ENCODE measurements at places on chromosomes 3 and 15.

GRCh38 chr3:195859846-195860411 lies 48.2 kb upstream of the MUC4 start:
- DNase-seq, result no peak

DNA sequence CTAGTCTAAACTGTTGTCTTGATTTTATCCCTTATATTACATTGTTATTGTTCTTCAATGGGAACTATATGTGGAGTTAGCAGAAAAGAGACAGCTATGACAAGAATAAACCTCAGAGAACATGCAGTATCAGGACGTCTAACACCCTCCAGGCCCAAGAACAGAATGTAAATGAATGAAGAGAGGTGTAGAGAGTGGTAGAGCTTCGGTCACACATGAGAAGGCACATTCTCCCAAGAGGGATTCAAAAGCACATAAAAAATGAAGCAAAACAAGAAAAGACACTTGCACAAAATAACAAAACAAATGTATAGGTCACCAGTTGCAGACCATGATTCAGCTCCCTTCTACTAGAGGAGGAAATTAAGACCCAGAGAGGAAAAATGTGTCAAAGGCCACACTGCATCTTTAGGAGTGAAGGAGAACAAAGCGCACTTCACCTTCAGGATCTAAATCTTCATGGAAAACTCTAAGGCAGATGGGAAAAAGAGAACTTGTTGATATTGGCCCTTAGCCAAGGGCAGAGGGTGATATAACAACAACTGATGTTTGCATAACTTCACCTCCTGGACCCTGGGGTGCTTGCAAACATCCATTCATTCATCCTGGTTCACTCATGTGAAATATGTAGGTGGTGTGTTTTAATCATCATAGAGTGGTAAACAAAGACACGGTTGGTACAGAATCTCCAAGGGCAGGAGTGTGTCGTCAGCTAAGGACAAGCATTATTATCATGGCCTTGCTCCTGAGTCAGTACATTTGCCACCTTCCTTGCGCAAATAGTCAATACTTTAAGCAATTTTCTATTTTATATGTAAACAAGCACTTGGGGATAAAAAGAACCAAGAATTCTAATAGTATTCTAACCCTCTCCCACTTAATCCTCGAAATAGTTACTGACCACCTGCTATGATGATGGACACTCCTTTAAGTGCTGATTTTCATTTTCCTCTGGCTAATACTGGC lies 8.8 kb downstream of the NEK10 start:
- no peak for DNase-seq

- DNase-seq, result peak; percentile 20
Observed at GRCh38 chr3:46926039-46926438, 48.5 kb downstream of the PTH1R start.

- peak; percentile 96 for DNase-seq
Observed at GRCh38 chr3:120425572-120426250, 25.1 kb downstream of the FSTL1 start.

- DNase-seq, result no peak
Observed at GRCh38 chr3:156109989-156110388, 10.4 kb upstream of the KCNAB1 start.

DNA sequence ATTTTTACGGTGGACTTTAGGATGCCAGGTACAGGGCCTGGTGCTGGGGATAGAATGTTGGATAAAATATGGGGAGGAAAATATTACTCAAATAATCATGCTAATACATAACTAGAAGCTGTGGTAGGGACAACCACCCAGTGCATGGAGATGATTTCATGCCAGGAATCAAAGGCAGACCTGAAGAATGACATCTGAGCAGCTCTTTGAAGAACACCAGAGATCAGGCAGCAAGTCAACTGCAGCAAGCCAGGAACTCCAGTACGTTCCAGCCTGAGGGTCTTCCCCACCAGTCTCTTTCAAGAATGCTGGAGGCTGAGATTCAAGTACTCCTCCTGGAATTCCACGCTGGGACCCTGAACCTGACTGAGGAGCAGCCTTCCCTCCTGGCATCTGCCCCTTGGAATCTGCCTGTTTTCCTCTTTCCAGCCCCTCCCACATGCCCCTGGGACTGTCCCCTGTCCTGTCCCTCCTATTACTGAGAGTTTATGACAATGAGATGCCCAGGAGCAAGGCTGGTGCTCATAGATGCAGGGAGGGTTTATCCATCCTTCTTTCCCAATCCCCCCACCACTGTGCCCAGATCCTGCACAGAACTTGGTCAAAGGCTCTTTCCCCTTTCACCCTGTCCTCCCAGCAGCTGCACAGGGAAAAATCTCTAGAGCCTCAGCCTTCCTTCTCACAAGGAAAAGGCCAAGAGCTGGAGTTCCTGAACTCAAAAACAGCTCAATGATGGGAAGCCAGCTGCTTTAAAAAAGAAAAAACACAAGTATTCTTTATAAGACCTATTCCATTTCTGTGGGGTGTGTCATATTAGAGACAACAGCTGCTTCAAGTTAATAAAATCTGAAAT lies 68.0 kb downstream of the PDZRN3 start:
- peak; percentile 56 for DNase-seq

DNA sequence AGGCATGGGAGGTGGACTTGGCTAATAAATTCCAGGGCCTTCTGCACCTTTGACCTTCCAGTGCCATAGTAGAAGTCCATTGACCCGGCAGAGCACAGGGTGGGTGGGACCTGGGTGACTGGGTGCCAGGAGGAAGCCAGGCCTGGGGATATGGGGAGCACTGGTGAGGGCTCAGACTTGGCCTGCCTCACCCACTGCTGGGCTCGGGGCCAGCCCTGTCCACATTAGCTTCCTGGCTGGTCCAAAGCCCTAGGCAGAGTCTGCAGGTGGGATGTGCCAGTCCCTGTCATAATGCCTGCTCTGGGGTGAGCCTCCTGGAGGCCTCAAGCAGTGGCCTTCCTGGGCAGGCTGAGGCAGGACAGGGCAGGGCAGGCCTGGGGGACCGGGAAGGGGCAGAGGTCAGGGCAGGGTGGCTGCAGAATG lies 38.1 kb upstream of the CHRNB4 start:
- no peak for DNase-seq

- no peak for DNase-seq
Observed at GRCh38 chr3:69235882-69236281, 113.5 kb upstream of the LMOD3 start.

GRCh38 chr3:81199587-81199986 lies 561.9 kb downstream of the GBE1 start:
- no peak for DNase-seq

DNA sequence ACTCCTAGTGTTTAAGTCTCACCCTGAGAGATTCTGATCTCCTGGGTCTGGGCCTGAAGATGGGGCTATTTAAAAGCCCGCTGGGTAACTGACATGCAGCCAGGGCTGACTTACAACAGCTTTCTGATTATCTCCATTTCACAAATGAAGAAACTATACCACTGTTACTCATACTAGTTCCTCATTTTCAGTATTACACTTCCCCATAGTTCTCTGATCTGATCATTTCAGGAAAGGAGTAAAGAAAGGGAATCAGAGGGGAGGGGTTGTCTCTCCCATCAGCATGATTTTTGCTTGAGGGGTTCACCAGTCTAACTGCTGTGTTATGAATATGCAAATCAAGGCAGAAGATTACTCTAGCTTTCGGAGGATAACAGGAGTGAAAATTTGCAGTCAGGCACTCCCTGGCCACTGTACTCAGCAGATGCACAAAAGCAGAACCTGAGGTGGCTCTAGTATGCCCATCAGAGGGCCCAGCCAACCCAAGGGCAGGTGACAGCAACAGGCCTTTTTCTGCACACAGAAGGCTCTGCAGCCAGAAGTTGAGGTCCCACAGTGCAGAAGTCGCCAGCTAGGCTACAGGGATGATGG lies 59.4 kb downstream of the DAPK2 start:
- DNase-seq, result peak; percentile 51

GRCh38 chr3:52471371-52472238 lies 16.2 kb downstream of the NISCH start:
- DNase-seq, result peak; percentile 52

All from AG10803 (cell line).